T-helper 9 cell (primary cell): ENCODE measurements at places on chromosomes 16 and 17.

DNA sequence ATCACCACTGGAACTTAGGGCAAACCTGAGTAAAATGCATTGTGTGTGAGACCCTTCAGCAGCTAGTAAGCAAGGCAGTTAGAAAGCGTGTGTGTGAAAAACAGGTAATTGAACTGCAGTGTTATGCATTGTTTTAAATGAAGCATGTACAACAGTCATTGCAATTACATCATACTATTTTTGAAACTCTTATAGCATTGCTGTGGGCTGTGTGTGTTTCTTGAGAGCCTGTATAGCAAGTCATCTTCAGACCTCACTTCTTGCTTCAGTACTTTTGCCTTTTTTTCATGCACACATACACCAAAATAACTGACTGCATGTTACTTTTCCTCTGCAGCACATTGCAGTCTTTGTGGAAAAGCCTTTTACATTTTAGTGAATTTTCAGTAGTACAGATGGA is 19.2 kb downstream of the PTRH2 start:
- DNase-seq: no peak

DNA sequence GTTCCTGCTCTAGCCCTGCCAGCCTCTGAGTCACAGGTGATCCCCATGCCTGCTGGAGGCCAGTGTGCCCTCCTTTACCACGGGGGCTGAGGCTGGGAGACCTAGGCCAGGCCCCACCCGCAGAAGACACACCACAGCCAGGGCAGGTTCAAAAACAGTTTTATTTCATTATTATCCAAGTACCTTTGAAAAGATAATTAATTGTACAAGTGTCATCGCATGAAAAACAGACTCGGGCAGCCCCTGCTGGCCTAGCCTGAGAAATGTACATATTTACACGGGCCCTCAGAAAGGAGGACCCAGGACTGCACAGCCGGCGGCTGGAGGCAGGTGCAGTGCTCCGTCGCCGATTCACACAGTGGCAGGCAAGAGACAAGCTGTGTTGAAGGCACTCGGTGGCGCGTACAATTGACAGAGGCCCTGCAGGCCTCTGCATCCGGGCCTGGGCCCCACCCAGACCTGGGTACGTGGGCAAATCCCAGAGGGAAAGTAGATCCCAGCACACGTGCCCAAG is 4.4 kb downstream of the PDIA2 start:
- DNase-seq: no peak

- no peak for DNase-seq
Observed at GRCh38 chr17:74430706-74431567, 951 bp upstream of the GPRC5C start.

GRCh38 chr17:60371818-60372510 is 20.0 kb downstream of the USP32 start:
- no peak for DNase-seq

DNA sequence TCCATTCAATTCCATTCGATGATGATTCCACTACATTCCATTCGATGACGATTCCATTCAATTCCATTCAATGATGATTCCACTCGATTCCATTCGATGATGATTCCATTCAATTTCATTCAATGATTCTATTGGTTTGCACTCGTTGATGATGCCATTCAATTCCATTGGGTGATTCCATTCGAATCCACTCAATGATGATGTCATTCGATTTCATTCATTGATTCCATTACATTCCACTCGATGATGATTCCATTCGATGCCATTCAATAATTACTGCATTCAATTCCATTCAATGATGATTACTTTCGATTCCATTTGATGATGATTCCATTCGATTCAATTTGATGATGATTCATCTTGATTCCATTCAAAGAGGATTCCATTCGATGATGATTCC is 1299.4 kb downstream of the TP53TG3F start:
- no peak for DNase-seq

- peak; percentile 75 for DNase-seq
Observed at GRCh38 chr17:41801374-41802271, 10.1 kb downstream of the P3H4 start.

DNA sequence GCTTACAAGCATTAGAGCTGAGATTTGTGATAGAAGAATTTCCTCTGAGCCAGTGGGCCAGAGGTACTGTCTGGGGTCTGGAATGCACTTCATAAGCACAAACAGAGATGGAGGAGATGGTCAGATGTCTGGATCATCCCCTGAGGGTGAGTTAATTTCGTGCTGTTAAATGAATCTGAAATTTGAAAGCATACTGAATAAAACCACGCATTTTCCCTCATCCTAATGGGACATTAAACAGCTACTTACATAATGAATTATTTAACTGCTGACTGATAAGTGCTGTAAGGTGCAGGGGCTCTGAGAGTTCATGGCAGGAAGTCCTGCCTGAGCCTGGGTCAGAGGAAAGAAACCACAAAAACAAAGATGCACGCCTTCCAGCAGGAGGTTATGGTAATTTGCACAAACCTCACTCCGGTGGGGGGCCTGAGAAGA is 136.3 kb upstream of the XYLT1 start:
- DNase-seq: no peak

GRCh38 chr17:17726458-17727060 is 45.3 kb downstream of the RAI1 start:
- no peak for DNase-seq

DNA sequence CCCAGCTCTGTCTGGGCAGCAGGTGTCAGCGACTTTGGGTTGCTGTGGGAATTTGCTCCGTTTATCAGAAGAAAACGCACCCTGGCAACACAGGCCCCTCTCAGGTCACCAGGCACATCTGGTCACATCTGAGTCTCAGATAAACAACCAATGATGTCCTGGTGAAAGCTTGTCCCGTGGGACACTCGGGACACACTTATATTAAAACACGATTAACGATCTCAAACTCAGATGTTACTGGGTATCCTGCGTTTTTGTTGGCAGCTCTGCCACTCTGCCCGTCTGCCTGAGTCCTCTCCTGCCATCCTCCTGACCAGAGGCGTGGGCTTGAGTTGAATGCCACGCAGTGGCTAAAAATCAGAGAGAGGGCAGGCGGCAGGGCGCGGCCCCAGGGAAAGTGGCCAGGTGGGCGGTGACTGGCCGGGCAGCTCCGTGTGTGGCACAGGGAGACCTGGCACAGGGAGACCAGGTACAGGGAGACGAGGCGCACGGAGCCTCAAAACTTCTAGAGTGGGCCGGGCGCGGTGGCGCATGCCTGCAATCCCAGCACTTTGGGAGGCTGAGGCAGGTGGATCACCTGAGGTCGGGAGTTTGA is 2.1 kb downstream of the SECTM1 start:
- no peak for DNase-seq

GRCh38 chr16:10280262-10281170 is 98.3 kb upstream of the GRIN2A start:
- DNase-seq: no peak
